ENCODE measurements at places on chromosomes 7 and 10. TPM values are rescaled to one million over a fixed set of nuclear protein-coding genes. Genes with fewer than 3 reads are reported as not detected.

C1QL3 gene
- not detected for total RNA-seq

CCNJ gene
- total RNA-seq: 4.2 TPM

NODAL gene
- not detected for total RNA-seq

SNX13 gene
- 26.1 TPM for total RNA-seq

CREB5 gene
- 5.9 TPM for total RNA-seq

NKX1-2 gene
- not detected for total RNA-seq

OPN1SW gene
- total RNA-seq: not detected

CLRN3 gene
- not detected for total RNA-seq

ANKRD1 gene
- total RNA-seq: 6.5 TPM

OR2A12 gene
- not detected for total RNA-seq

CALHM2 gene
- 19.0 TPM for total RNA-seq

VSTM4 gene
- 0.74 TPM for total RNA-seq

PRR15 gene
- not detected for total RNA-seq

POLR2J2 gene
- 0.17 TPM for total RNA-seq

Measured in bronchus fibroblast of lung (primary cell).